Smooth muscle cell of the coronary artery (primary cell): ENCODE measurements at places on chromosomes 3 and 15. TPM values are rescaled to one million over a fixed set of nuclear protein-coding genes. Genes with fewer than 3 reads are reported as not detected.

ATP13A5 gene
- total RNA-seq: not detected in 2 replicates

CLDN18 gene
- not detected in 2 replicates for total RNA-seq

CLPX gene
- total RNA-seq: 26.7 and 33.0 TPM in 2 replicates

LYZL4 gene
- total RNA-seq: 0.23 TPM in 1 of 2 replicates, not detected in the other

GRK7 gene
- total RNA-seq: under 0.01 TPM in 1 of 2 replicates, not detected in the other

AQR gene
- total RNA-seq: 10.5 and 14.3 TPM in 2 replicates

ROPN1 gene
- total RNA-seq: not detected in 2 replicates

C2CD4A gene
- total RNA-seq: 0.98 TPM in 1 of 2 replicates, not detected in the other

RBPMS2 gene
- not detected in 2 replicates for total RNA-seq

CAPN7 gene
- 15.6 and 27.3 TPM in 2 replicates for total RNA-seq

SPINT1 gene
- total RNA-seq: 0.23 TPM in 1 of 2 replicates, not detected in the other

CGNL1 gene
- 0.59 and 2.9 TPM in 2 replicates for total RNA-seq

GP5 gene
- total RNA-seq: 0.83 TPM in 1 of 2 replicates, not detected in the other
